T-helper 9 cell (primary cell): ENCODE measurements at places on chromosomes 7 and 10.

DNA sequence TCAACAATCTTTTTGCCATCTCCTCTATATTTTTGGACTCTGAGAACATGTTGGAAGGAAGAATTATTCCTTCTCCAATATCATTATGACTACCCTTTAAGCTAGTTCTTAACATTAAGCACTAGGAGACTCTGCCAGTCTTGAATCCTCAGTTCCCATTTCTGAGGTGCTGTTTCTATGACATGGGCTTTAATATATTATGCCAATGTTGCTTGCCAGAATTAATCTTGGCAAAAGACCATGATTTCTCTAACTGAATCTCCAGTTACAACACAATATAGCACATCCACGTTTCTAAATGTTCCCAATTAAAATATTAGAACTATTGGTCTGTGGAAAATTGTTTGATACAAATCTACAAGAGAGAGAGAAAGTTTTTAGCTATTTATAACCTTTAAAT is 250.0 kb downstream of the HGF start:
- DNase-seq = no peak

DNA sequence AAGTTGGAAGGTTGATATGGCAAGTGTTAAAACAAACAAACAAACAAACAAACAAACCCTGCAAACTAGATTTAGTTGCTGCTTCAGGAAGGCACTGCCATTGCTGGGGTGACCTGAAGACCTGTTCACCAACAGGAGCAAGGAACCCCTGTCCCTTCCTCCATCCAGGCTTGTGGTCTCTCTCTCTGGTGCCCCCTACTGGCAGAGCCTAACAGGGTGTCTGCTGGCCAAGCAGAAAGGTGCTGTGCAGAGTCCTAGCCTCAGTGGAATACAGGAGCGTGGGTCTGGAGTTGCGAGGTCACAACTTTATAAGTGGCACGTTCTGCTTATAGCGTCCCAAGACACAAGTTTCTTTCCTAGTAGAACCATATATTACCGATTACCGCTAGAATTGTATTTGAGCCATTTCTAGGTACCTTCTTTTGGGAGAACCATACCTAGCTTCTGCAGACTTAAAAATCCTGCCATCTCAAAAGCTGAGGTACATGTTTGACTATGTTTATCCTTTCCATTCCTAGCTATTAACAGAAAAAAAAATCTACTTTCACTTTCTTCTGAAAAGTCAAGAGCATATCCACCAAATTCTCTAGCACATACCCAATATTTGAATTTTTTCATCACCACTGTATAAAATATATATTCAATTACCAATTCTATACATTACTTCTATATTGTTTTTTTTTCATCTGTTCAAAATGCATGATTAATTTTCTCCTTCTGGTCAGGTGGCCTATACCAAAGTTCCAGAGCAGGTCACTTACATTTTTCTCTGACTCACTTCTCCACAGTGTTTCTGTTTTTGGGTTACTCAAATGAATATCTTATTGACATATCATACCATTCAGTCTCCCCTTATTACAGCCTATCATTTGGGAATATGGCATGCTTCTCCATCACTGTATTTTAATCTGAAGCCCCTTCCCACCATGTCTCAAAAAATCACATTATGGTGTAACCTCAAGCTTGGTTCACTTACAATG is 29.1 kb upstream of the CALD1 start:
- peak; percentile 69 for DNase-seq

GRCh38 chr7:146131701-146132100 is 15.1 kb downstream of the CNTNAP2 start:
- DNase-seq = no peak

GRCh38 chr10:132714986-132715775 is 70.8 kb downstream of the NKX6-2 start:
- no peak for DNase-seq

DNA sequence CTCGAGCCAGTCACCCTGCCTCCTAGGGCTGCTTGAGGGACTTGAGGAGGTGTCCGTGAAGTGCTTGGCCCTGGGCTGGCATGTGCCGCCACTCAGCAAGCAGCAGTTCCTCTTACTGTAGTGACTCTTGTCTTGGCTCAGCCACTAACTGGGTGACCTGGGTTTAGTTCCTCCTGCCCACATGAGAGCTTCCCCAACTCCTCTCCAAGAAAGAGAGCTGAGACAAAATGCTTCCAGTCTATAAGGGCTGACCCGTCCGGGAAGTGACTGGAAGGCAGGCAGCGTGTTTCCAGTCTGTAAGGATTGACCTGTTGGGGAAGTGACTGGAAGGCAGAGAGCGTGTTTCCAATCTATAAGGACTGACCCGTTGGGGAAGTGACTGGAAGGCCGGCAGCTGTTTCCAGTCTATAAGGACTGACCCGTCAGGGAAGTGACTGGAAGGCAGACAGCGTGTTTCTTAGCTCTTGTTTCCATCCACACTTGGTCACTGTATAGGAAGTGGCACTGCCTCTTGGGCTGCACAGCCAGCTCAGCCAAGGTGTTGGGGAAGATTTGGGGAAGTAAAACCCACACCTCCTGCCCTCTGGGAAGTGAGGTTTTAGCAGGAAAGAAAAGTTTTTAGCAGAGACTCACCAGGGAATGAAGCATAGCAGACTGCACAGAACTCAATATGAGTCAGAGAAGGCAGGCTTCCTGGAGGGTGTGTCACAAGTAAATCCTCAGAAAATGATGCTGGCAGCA is 53.3 kb upstream of the PPIF start:
- DNase-seq = no peak

DNA sequence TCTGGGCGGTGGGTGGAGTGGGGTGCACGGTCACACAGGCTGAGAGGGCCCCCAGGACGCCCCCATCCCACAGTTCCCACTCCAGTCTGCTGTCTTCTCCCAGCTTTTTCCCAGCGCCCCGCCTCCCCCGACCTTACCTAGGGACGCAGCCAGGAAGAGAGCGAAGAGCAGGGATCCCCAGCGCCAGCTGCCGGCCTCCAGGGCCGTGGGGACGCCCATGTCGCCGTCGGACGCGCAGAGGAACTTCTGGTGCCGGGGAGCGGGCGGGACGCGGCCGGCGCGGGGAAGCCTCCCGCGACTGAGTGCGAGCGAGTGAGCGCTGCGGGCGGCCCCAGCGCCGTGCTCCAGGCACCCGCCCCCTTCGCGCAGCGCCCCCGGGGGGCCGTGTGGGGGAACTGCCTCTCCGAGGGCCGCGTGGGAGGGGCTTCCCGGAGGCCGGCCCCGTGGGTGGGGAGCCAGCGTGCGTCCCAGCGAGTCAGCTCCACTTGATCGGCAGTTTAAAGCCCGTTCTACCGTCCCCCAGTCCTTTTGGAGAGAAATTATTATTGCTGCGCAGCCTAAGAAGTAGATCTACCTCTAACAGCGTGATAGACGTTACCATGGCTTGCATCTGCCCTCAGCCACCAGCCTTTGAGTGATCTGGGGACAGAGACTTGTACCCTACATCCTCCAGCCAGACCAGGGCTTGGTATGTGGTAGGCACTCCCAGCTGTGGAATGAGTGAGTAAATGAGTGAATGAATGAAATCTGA is at the start of gene VSIR:
VSIR (minus strand) TSS at position 300 of the 751 bp plus-strand sequence; CDS start at position 219, 81 bp downstream.
- DNase-seq = peak; percentile 94

- no peak for DNase-seq
These were observed 145.1 kb upstream of the GPR26 start for GRCh38 chr10:123521076-123521475.

DNA sequence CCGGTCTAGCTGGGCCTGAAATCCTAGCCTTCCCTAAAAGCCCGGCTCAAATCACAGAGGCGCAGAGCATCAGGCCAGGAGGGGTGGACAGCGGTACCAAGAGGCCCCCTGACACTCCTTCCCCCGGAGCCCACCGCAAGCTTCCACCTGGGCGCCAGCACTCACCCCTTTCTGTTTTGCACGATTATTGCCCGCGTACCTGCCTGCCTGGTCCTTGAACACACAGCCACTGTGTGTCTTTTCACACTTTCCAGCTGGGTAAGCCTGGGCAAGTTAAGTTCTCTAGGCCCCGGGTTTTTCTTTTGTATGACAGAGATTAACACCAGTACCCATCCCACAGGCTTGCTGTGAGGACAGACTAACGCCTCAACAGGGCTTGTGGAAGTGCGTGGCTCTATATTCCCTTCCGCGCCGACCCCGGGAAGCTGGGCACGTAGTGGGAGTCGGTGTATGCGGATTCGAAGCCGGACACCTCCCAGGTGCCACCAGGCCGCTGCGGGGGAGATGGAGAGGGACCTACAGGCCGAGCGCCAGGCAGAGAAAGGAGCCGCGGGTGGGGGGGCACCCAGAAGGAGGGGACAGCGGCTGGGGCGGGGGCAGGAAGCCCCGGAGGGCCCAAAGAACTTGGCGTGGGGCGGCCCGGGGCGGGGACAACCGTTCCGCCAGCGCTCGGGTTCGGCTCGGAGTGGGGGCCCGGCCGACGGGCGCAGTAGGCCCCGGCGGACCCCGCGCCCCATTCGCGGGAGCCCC is 792 bp downstream of the ZNF746 start:
- peak; percentile 39 for DNase-seq

DNA sequence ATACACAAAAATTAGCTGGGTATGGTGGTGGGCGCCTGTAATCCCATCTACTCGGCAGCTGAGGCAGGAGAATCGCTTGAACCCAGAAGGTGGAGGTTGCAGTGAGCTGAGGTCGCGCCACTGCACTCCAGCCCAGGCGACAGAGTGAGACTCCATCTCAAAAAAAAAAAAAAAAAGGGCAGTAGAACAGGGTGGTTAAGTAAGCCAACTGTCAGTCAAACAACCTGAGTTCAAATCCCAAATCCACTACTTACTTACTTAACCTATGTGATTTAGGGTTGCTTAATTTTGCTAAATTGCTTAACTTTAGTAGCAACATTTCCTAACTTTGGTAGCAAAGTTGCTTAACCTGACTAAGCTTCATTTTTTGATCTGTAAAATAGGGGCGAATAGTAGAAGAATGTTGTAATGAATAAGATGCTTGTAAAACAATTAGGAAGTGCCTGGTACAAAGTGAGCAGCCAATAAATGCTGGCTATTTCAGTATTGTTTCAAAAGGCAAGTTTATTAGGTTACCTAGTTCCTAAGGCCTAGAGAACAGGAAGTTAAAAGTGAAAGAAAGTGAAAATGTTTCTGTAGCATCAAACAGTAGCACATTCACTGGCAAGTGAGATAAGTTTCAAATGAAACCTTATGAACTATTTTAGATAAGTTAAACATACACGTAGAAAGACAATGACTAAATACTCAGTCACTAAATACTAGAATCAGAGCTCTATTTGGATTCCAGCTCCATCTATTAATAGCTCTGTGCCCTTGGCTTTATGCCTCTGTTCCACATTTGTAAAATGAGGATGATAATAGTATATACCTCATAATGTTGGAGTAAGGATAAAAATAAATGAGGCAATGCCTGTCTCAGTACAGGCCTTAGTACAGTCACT is 64.3 kb downstream of the HOXA1 start:
- DNase-seq = no peak

GRCh38 chr7:151539088-151539671 is 19.5 kb upstream of the RHEB start:
- DNase-seq = no peak

DNA sequence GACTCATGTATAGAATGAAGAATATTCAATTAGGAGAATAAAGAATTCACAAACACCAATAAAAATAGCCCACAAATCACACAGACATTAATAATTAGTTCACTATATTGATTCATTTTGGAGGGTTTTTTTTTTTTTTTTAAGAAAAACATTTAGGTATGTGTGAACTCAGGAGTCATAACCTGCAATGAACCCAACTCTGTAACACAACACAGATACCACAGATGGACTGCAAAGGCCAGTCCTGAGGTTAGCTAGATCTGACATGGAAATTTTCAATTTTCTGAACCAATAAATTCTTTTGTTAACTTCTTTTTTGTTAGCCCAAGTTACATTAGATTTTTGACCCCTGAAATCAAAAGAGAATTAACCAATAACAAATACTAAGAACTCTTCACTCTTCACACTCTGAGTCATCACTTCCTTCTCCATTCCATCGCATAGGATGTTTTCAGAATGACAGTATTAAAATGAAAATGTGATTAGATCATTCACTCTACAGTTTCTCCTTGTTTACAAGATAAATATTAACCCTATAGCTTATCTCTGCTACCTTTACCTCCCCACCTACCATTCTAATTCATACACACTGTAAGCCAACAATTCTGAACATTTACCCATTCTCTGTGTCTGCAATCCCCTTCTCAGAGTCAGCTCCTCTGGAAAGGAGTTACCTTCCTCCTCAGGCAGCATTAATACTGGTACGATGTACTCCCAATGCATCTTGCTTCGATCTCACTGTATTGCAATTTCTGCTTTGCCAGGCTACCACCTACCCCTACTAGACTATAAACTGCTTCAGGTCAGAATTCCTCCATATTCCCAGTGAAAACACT is 141.5 kb downstream of the LRRN3 start:
- no peak for DNase-seq

GRCh38 chr10:62527019-62527827 is 153.1 kb downstream of the ZNF365 start:
- no peak for DNase-seq

- DNase-seq = no peak
These were observed 30.5 kb downstream of the IL6 start for GRCh38 chr7:22757338-22757994.

GRCh38 chr7:102424129-102424551 is 9.2 kb upstream of the ORAI2 start:
- no peak for DNase-seq

DNA sequence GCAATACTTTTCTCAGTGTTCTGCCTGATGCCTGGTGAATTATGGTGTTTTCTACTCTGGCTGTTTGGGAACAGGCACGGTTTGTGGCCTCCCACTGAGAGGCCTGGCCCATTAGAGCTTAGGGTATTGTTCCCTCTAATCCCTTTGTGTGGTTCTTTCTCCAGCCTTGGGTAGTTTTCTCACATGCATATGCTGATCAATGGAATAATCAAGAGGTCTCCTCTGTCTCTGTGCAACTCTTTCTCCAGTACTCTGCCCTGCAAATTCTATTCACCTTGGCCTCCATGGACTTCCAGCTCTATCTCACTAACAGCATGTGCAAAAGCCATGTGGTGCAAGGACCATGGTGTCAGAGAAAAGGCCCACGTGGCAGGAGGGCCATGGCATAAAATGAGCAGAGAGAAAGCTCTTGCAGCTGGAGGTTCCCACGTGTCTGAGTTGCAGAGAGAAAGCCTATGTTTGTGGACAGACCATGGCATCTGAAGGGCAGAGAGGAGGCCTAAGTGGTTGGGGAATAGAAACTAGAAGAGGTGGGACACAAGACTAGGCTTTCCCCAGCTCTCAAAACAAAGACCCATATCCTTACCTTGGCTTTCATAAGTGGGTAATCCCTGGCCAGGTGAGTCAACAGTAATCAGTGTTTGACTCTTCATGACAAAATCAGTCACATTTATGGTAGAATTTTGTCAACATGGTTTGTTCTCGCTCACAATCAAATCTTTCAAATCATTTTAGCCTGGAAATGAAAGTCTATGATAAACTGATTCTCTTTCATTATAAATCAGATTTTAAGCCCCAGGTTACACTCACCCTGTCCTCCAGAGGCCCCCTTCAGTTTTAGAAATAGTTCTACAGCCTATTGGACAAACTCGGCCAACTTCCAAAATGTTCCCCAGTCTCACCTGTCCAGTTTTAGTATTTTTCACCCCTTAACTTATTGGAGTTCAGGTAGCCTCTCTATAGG is 17.3 kb downstream of the OPALIN start:
- no peak for DNase-seq

GRCh38 chr10:100968062-100968736 is 1.1 kb upstream of the SEMA4G start:
- no peak for DNase-seq
